ENCODE measurements at places on chromosomes 11 and 22.
A peak's percentile ranks its signal among the peaks of the same experiment; 100 is the strongest.

GRCh38 chr11:123179586-123179985, 15.5 kb downstream of the CLMP start:
- no peak for DNase-seq

GRCh38 chr11:31810779-31811647, at the start of gene PAX6:
PAX6 (minus strand) TSS chr11:31811322; CDS start chr11:31806411, 4,911 bp downstream.
- peak; percentile 31 for DNase-seq

GRCh38 chr11:3989921-3990290, 104.7 kb upstream of the RRM1 start:
- DNase-seq: no peak

GRCh38 chr11:133697161-133697560, 148.2 kb downstream of the SPATA19 start:
- DNase-seq: no peak

- no peak for DNase-seq
Measured at GRCh38 chr11:134355656-134356055, 23.9 kb downstream of the GLB1L2 start.

- DNase-seq: no peak
Measured at GRCh38 chr22:47822422-47822821, 1060.0 kb downstream of the TBC1D22A start.

DNA sequence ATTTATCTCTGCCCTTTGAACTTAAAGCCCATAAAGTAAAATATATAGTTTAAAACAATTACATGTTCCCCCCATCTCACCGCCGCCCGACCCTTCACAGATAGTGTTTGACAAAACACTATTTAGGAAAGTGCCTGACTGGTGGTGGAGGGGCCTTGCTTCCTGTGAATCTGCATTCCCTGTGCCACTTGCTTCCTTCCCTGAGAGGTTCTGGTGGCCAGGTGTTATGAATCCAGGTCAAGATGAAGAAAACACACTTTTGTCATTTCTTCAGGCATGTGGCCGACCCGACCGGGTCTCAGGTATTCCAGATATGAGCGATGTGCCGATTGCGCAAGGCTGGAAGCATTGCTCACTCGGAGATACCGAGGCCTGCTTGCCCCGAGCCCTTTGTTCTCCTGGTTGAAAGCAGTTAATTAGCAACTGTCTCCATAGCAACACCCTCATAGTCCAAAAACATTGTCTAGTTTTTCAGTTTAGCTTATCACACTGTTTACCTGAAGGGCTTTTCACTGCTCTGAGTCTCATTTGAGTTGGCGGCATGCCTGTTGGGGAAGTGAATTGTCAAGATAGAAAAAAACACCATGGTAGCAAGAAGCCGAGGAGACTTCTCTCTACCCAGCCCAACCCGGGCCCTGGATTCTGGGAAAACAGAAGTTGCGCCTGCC, 128.3 kb downstream of the TEAD1 start:
- DNase-seq: peak; percentile 98

- DNase-seq: no peak
Measured at GRCh38 chr11:85718126-85718943, 32.3 kb upstream of the CCDC89 start.

GRCh38 chr11:125102510-125102909, 8.9 kb downstream of the TMEM218 start:
- DNase-seq: no peak
